ENCODE measurements at places on chromosomes 6 and 20.

GRCh38 chr6:128241216-128241615 lies 279.2 kb downstream of the PTPRK start:
- DNase-seq = no peak

DNA sequence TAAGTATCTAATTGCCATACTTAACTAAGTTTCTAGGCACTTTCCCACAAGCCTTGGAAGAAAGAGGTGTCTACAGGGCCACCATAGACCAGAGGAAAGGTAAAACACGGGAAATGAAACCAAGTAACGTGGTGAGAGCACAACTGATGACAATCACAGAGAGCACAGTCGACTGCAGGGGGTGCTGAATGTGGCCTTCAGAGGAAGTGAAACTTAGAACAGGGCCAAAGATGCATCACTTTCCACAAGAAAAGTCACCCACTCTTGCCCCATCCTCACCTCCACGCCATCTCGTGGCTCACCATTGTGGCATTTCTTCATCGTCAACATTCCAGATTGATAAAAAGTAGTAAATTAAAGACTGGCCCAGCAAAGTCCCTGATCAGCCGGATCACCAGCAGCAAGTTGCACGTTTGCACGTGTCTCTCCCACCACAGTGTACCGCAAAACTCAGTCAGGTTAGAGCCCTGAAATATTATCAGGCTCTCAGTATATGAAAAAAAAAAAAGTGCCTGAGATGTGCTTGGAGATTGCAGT lies 31.4 kb downstream of the HIVEP2 start:
- DNase-seq = peak; percentile 14

GRCh38 chr6:132333639-132334520 lies 67.4 kb downstream of the MOXD1 start:
- peak; percentile 85 for DNase-seq

- peak; percentile 9 for DNase-seq
Observed at GRCh38 chr6:159852877-159853276, 37.9 kb upstream of the MAS1 start.

GRCh38 chr6:127347178-127347577 lies 3.8 kb upstream of the ECHDC1 start:
- no peak for DNase-seq

GRCh38 chr6:61210549-61210948 lies 1075.5 kb downstream of the KHDRBS2 start:
- no peak for DNase-seq

DNA sequence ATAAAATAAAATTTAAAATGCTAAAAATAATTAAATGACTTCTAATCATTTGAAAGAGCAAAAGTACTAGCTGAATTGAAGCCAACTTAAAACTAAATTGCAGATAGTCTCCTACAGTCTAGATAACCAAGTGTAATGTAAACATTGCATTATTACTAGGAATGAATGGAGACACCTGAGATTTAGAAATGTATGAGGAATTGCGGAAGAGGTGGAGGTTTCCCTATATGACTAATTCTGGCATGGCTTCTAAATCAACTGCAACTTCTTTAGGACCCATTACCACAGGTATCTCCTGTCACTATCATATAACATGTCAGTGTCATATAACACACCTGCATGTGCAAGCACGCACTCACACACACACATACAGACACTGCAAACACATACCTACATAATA lies 13.2 kb upstream of the GPR6 start:
- DNase-seq = no peak

GRCh38 chr20:2162125-2162822 lies 60.6 kb downstream of the STK35 start:
- DNase-seq = no peak

DNA sequence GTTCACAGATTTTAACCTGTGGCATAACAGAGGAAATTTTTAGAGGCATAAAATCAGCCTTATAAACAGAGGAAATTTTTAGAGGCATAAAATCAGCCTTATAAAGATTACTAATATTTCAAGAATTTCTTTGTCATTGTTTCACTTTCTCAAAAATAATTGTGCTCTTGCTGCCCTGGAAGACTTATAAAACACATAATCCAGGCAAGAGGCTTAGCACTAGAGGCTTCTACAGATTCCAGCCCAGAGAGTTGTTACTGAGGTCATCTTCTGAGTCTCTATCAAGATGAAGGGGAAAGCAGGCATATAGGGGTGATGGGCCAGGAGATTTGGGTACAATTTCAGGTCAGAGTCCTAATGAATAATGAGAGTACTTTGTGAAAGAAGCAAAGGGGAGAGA lies 85.7 kb downstream of the RFPL4B start:
- DNase-seq = no peak

GRCh38 chr6:45892696-45893245 lies 122.9 kb downstream of the CLIC5 start:
- no peak for DNase-seq

DNA sequence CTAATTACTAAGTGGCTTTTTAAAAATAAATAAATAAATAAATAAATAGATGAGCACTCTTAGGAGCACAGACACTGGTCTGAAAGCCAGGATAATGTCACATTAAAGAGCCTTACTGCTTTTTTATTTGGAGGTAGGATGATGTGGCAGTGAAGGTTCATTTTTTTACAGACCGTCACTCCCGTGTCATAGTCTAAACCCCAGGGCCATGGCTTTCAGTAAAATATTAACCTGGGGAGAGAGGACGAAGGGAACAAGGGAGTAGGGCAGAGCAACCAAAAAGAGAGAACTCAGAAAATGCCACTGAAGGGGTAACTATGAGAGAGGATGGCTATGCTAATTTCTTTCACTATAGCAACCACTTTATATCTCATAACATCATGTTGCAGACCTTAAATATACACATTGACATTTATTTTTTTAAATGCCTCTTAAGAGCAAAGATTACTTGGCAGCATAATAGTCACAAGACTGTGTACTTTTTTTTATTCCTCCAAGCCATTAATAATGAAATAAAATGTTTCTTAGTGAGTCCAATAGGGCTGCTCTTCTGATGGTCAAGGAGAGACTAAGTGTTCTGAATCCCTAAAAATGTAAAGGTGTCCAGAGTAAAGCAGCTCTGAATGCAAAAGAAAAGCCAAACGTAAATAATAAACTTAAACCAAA lies 100.9 kb upstream of the SIM1 start:
- DNase-seq = no peak

DNA sequence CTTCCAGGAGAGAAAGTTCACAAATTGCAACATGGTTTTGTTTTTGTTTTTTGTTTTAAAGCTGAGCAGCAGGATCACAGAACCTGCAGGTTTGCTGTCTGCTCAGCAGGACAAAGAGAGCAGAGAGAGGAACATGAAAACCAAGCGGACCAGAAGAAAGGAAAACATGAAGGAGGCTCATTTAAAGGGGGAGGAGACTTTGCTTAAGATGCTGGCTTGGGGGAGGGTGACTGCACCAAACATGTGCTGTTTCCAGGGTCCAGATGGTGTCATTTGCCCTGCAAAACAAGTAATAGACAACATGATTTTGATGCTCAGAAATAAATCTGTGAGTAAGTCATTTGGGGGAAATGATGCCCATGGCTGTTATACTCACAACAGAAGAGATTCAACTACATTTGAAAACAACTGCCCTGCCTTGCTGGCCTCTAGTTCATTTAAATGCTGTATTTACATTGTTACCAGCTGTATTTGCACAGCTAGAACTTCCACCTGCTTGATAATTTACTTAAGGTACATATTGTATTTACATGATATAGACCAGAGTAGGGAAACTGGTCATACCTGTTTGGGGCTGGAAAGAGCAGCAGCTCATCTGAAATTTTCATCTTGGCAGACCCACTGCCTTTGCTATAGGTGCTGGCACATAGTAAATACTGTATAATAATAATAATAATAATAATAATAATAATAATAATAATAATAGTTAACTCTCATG lies 32.2 kb upstream of the CHD6 start:
- DNase-seq = peak; percentile 86

DNA sequence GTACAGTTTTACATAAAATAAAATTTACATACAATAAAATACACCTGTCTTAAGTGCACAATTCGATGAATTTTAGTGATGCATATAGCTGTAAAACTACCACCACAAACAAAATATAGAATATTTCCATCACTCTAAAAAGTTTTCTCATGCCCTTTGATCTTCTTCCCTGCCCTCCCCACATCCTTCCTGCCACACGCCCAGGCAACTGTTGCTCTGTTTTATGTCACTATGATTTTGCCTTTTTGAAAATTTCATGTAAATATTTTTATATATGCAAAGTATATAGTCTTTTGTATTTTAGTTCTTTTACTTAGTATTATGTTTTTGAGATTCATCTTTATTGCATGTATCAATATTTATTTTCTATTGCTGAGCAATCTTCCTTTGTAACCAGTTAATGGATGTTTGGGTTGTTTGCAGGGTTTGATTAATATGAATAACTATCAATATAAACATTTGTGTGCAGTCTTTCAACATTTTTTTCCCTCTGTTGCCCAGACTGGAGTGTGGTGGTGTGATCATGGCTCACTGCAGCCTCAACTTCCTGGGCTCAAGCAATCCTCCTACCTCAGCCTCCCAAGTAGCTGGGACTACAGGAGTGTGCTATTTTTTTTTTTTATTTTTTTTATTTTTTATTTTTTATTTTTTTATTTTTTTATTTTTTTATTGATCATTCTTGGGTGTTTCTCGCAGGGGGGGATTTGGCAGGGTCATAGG lies 23.8 kb upstream of the SAMHD1 start:
- no peak for DNase-seq

DNA sequence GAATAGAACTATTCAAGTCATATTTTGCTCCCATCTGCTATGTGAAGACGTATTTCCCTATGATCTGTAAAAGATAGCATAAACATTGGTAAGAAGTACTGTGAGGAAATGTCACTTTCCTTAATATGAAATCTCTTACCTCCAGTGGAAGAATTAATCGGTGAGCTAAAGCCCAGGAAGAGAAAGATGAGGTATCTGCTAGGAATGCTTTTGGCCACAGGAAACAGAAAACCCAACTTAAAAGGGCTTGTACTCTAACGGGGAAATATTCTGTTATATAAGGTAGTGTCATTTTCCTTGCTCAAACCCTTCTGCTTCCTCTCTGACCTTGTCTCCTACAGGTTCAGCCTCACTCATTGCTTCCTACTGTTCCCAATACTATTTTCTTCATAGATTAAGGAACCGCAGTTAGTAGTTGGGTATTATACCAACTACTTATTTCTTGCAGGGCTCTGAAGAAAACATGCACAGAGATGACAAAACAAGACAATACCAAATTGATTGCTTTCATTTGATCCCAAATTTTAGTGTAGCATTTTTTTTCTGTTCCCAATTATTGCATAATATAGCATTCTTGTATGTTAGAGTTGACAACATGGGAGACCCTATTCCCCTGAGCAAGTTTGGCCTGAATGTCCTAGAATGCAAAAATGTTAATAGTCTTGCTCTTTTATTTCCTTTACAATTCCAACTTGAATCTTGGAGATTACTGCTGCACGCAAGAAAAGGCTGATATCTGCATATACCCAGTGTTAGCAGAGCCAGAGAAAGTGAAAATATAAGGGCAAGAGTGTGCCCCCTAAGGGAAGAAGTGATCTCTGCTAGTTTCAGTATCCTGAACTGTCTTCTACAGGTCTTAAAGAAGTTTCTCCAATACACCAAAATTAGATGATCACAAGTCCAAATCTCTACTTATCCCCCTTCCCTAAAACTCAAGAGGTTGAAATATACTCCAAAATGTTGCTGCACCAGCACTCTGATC lies 65.3 kb downstream of the AFG1L start:
- DNase-seq = peak; percentile 58

GRCh38 chr20:17093782-17094181 lies 133.1 kb upstream of the PCSK2 start:
- DNase-seq = no peak

DNA sequence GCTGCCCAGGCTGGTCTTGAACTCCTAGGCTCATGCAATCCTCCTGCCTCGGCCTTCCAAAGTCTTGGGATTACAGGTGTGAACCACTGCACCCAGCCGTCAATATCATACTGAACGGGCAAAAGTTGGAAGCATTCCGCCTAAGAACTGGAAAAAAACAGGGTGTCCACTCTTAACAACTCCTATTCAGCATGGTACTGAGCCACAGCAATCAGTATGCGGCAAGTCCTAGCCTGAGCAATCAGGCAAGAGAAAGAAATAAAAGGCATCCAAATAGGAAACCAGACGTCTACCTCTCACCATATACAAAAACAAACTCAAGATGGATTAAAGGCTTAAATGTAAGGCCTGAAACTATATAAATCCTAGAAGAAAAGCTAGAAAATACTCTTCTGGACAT lies 83.1 kb downstream of the FKBP5 start:
- DNase-seq = no peak

DNA sequence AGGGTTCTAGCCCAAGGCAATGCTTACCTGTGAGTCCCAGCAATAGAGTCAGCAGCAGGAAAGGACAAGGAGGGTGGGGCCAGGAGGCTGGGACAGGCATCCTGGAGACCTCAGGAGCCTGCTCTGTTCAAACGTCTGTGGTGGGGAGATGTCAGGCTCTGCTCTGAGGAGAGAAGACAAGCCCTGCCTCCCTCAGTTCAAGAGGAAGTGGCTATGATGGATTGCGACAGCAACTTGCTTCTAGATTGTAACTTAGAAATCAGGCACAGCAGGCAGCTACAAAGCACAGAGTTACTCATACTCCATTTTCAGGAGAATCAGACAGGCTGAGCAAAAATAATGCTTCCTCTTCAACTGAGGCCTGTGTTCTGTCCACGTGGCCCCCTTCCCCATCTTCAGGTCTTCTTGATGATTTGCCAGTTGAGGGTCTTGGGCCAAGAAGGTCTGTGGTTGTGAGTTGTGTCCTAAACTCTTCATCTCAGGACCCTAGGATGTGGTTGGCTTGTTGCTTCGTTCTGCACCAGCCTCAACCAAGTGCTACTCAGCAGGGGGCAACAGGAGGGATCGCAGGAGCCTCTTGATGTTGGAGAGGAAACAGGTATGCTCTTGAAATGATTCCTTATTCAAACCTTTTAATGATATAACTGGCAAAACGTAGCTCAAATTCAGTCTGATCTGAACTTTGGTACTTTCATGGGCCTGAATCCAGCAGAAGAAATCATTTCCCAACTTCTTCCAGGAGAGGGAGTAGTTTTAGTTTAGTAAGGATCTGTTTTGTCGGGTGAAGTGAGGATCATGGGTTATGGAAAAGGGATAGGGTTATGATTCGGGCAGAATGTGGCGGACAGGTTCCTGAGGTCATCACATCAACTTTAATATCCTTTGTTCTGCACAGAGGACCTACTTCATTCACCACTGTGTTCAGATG lies 31.0 kb downstream of the SIRPB1 start:
- no peak for DNase-seq

GRCh38 chr6:127117979-127118297 lies 533 bp upstream of the RSPO3 start:
- DNase-seq = no peak

- DNase-seq = no peak
Observed at GRCh38 chr6:81758221-81758620, 5.7 kb upstream of the TENT5A start.

Measured in large intestine (tissue), 12 donors.